Liver (tissue), 10 donors: ENCODE measurements at places on chromosomes 1 and 21. TPM values are rescaled to one million over a fixed set of nuclear protein-coding genes. Genes with fewer than 3 reads are reported as not detected.

The ERRFI1 gene
- polyA plus RNA-seq = 68.6 TPM

The DTL gene
- 0.33 TPM for polyA plus RNA-seq

The MRPL55 gene
- 119 TPM for polyA plus RNA-seq

The KRTAP19-1 gene
- polyA plus RNA-seq = not detected

The MCOLN2 gene
- polyA plus RNA-seq = not detected

The SH2D1B gene
- polyA plus RNA-seq = 0.28 TPM

The OXCT2 gene
- 0.47 TPM for polyA plus RNA-seq

The CTSS gene
- polyA plus RNA-seq = 45.1 TPM

The CD1B gene
- polyA plus RNA-seq = not detected

The ZFP69 gene
- polyA plus RNA-seq = 1.2 TPM

The TCEA3 gene
- 142 TPM for polyA plus RNA-seq

The OR6F1 gene
- polyA plus RNA-seq = not detected

The DENND4B gene
- polyA plus RNA-seq = 10.1 TPM

- H3K27me3 ChIP-seq = no peaks in the 10 kb centered on the region
- no peak for DNase-seq
Observed at GRCh38 chr1:215589650-215590435, 22.7 kb downstream of the KCTD3 start.

DNA sequence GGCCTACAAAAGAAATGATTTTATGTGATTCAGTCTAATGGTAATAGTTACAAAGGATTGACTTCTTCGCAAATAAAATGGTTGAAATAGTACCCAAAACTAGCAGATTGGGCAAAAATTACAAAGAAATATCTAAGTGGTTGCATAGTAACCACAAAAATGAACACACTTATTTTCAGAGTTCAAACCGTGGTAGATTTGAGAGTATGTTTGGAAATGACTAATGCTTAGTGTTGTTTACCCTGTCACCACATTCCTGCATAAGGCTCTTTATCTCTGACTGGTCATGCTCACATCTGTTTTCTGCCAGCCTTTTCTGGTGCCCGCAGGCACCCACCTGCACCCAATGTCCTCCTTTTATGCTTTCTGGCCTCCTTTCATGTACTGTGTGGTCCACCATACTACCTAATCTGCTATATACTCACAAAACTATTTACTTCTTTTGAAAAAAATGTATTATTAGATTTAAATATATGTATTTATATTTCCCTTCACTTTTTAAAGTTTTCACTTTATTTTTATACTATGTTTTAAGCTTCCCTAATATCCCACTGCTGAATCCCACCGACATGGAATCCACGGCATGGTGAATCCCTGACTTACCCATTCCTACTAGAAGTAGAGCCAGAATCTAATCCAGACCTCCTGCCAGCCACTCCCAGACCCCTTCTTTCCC, 30.3 kb downstream of the PTPRC start:
- H3K4me1 ChIP-seq = no peaks in the 10 kb centered on the region
- DNase-seq = no peak
- H3K36me3 ChIP-seq = no peaks in the 10 kb centered on the region
- H3K4me3 ChIP-seq = no peak overlapping the region
- H3K27ac ChIP-seq = no peak overlapping the region

DNA sequence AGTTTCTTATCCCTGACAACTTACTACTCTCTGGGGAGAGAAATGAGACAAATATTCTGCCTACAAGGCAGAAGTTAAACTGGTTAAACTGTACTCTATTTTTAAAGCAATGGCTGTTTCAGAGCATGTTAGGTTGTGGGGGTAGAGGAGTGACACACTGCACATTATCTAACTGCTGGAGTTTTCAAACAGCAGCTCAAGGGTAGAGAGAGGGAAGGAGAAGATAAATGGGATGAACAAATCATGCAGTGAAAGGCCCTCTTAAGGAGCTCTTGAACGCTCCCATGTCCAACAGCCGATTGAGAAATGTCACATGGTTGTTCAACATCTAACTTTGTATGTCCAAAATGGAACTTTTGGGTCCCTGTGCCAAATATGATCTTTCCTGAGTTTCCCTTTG, 14.0 kb upstream of the IFI44L start:
- no peak overlapping the region for H3K27ac ChIP-seq
- H3K27me3 ChIP-seq = no peaks in the 10 kb centered on the region
- H3K4me1 ChIP-seq = no peaks in the 10 kb centered on the region
- H3K36me3 ChIP-seq = no peaks in the 10 kb centered on the region
- H3K4me3 ChIP-seq = no peak overlapping the region

DNA sequence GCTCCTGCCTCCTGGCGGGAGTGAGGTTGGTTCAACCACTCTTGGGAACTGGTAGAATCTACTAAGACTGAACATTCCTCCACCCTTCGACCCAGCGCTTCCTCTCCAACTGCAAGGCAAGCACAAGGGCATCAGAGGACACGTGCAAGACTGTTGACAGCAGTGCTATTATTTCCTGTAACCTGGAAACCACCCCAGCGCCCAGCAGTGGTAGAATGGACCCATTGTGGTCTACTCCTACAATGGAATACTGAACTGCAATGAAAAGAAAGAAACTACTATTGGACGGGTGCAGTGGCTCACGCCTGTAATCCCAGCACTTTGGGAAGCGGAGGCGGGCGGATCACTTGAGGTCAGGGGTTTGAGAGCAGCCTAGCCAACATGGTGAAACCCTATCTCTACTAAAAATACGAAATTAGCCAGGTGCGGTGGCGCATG, 33.0 kb upstream of the TARDBP start:
- no peak overlapping the region for H3K4me3 ChIP-seq
- no peaks in the 10 kb centered on the region for H3K27me3 ChIP-seq
- no peak overlapping the region for H3K27ac ChIP-seq
- DNase-seq = no peak
- H3K36me3 ChIP-seq = no peaks in the 10 kb centered on the region

DNA sequence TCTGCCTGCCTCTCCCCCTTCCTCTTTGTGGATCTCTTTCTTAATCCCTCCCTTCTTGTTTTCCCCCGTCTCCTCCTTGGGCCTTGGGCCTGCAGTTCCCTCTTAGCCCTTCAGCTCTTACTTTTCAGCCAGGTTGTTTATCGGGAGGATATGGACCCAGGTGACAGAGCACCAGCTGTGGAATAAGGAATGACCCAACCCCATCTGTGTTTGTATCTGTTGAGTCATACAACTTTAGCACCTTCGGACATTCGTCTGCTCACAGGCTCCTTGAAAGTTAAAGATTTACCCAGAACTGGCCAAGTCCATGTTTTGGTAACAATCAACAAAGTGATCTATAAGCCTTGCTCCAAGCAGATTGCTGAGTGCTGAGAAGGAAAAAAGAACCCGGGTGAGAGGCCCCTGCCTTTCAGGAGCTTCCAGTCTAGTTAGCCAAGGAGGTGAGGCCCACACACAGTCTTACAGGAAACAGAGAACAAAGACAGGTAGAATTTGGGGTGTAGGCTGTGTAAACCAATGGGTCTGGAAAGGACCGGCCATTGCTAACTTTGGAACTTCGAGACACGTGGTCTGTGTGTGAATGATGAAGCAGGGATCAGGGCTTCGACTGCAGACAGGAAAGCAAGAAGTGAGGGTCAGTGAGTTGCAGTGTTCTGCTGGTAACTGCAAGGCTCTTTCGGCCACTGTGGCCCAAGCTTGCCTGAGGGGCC, 66.7 kb upstream of the F3 start:
- DNase-seq = no peak
- no peaks in the 10 kb centered on the region for H3K36me3 ChIP-seq
- H3K4me3 ChIP-seq = no peak overlapping the region
- no peaks in the 10 kb centered on the region for H3K27me3 ChIP-seq
- H3K4me1 ChIP-seq = no peaks in the 10 kb centered on the region

- H3K27ac ChIP-seq = no peak overlapping the region
- peaks cover 2% of the 10 kb centered on the region for H3K27me3 ChIP-seq
- no peaks in the 10 kb centered on the region for H3K4me1 ChIP-seq
- no peak overlapping the region for H3K4me3 ChIP-seq
- no peaks in the 10 kb centered on the region for H3K36me3 ChIP-seq
- DNase-seq = no peak
Observed at GRCh38 chr1:182662121-182662890, 22.1 kb downstream of the RGS8 start.

GRCh38 chr1:168654198-168654915, 74.6 kb downstream of the DPT start:
- DNase-seq = no peak
- H3K4me3 ChIP-seq = no peak overlapping the region
- H3K27ac ChIP-seq = no peak overlapping the region
- H3K27me3 ChIP-seq = no peaks in the 10 kb centered on the region
- no peaks in the 10 kb centered on the region for H3K4me1 ChIP-seq

DNA sequence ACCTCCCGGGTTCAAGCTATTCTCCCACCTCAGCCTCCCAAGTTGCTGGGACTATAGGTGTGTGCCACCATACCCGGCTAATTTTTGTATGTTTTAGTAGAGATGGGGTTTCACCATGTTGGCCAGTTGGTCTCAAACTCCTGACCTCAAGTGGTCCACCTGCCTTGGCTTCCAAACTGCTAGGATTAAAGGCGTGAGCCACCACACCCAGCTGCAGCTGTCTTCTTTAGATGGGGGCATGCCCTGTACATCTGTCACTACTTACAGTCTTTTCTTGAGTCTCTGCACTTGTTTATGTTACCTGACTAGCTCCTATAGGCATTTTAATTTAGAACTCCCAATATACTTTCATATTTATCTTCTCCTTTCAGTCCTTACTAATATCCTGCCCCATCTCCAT, 64.2 kb downstream of the SELENOF start:
- H3K4me1 ChIP-seq = no peaks in the 10 kb centered on the region
- DNase-seq = no peak
- H3K36me3 ChIP-seq = no peaks in the 10 kb centered on the region
- H3K27me3 ChIP-seq = no peaks in the 10 kb centered on the region
- no peak overlapping the region for H3K27ac ChIP-seq

DNA sequence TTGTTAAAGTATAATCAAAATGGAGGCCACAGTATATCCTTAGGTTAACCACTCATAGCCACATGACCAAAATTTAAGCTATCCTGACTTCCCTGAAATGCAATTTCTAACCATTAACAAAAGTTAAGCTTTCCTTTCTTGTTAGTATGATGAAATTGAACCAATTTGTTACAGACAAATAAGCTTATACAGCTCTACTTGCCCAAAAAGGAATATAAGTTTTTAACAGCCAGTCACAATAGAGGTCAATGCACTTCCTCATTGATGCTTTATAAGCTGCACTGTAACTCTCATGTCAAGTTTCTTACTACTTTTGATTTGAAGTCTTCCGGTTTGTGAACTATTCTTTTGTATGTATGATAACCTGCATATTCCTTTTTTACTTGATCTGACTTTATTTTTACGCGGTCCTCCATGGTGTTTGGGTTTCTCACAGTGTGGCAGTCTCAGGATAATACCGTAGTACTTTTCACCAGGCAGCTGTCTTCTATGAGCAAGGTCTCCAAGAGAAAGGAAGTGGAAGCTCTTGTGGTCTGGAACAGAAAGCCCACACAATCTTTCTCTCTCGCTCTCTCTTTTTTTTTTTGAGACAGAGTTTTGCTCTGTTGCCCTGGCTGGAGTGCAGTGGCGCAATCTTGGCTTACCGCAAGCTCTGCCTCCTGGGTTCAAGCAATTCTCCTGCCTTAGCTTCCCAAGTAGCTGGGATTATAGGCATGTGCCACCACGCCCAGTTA, 331.6 kb downstream of the SRGAP2C start:
- no peaks in the 10 kb centered on the region for H3K36me3 ChIP-seq
- H3K4me3 ChIP-seq = no peak overlapping the region
- DNase-seq = no peak
- H3K4me1 ChIP-seq = peaks cover 40% of the 10 kb centered on the region

GRCh38 chr1:53111073-53111556, 31.3 kb downstream of the SLC1A7 start:
- H3K27me3 ChIP-seq = no peaks in the 10 kb centered on the region
- no peak overlapping the region for H3K4me3 ChIP-seq
- peak; percentile 51 for DNase-seq
- no peak overlapping the region for H3K27ac ChIP-seq
- H3K4me1 ChIP-seq = peaks cover 15% of the 10 kb centered on the region

DNA sequence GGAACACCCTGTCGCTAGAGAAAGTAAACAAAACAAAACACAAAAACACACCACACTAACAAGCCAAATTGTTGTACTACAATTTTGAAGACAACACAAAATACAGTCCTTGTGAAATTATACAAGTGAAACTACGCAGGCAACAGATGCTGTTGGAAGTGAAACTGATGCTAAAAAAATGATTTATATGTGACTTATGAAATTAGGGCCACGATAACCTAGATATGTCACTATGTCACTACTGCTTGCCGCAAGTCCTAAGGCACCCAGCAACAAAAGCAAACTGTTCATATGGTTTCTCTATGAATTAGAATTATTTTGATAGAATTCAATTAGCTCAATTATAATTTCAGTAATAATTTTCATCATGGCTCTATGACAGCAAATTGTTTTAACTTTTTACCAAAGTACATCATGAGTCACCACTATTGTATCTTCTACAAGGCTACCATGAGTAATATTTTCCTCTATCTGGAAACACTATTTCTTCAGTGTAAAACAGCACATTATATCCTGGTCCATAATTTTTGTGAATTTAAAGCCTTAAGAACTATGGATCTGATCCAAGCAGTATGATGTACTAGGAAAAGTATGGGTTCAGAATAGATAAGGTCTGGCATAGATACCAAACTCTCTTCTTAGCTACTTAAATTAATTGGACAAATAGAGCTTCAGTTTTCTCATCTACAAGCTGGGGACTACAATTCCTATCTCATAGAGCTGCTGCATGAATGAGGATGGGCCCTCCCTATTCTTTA, 216.3 kb downstream of the COL11A1 start:
- no peak for DNase-seq
- H3K4me3 ChIP-seq = no peak overlapping the region
- H3K36me3 ChIP-seq = no peaks in the 10 kb centered on the region
- no peak overlapping the region for H3K27ac ChIP-seq
- H3K4me1 ChIP-seq = no peaks in the 10 kb centered on the region
- no peaks in the 10 kb centered on the region for H3K27me3 ChIP-seq

GRCh38 chr1:18144916-18145647, 37.5 kb downstream of the IGSF21 start:
- H3K36me3 ChIP-seq = no peaks in the 10 kb centered on the region
- no peaks in the 10 kb centered on the region for H3K4me1 ChIP-seq
- no peak overlapping the region for H3K4me3 ChIP-seq
- no peak for DNase-seq

DNA sequence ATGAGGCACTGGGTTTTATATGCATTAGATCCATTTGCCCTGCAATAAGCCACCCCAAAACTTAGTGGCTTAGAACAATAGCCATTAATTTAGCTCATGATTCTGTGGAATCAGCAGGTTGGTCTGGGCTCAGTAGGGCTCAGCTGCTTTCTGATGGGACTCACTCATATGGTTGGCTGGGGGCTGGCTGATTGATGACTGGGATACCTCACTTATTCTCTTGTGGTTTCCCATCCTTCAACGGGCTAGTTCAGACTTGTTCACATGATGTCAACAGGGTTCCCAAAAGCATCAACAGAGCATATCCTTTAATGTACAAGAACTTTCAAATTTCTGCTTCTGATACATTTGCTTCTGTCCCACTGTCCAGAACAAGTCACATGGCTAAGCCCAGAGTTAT, 43.2 kb downstream of the DNM3 start:
- no peaks in the 10 kb centered on the region for H3K27me3 ChIP-seq
- no peak overlapping the region for H3K27ac ChIP-seq
- H3K36me3 ChIP-seq = no peaks in the 10 kb centered on the region

- H3K4me1 ChIP-seq = no peaks in the 10 kb centered on the region
- no peak for DNase-seq
- no peaks in the 10 kb centered on the region for H3K27me3 ChIP-seq
- no peak overlapping the region for H3K27ac ChIP-seq
- no peak overlapping the region for H3K4me3 ChIP-seq
Observed at GRCh38 chr1:95364546-95364945, 130.5 kb downstream of the RWDD3 start.

GRCh38 chr1:241513378-241513777, 6.2 kb downstream of the FH start:
- peaks cover 9% of the 10 kb centered on the region for H3K4me1 ChIP-seq
- H3K36me3 ChIP-seq = peaks cover 32% of the 10 kb centered on the region
- no peaks in the 10 kb centered on the region for H3K27me3 ChIP-seq
- DNase-seq = no peak
